ENCODE measurements at places on chromosomes 1 and 21.

GRCh38 chr1:202579806-202580205 is 130.4 kb downstream of the SYT2 start:
- no peaks in the 10 kb centered on the region for H3K27me3 ChIP-seq
- H3K36me3 ChIP-seq: peaks cover 15% of the 10 kb centered on the region
- no peak overlapping the region for H3K4me3 ChIP-seq
- DNase-seq: no peak
- H3K27ac ChIP-seq: no peak overlapping the region

DNA sequence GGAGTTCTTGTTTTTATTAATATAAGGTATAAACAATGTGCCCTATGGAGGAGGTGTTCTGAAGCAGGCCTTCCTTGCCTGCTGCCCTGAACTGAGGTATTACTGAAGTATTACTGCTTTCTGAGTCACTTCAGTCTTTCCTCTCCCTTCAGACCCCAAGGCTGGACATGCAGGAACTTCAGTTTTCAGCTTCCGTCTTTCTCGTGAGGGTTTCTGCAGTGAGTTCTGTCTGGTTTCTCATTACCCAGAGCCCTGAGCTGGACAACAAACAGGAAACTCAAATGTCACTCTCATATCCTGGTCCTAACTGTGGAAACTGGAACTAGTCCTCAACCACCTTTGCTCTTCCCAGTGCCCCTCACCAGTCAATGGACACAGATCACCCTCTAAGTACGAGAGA is 46.8 kb downstream of the ELAVL4 start:
- no peaks in the 10 kb centered on the region for H3K27me3 ChIP-seq
- no peak overlapping the region for H3K27ac ChIP-seq
- no peaks in the 10 kb centered on the region for H3K36me3 ChIP-seq
- no peak overlapping the region for H3K4me3 ChIP-seq

DNA sequence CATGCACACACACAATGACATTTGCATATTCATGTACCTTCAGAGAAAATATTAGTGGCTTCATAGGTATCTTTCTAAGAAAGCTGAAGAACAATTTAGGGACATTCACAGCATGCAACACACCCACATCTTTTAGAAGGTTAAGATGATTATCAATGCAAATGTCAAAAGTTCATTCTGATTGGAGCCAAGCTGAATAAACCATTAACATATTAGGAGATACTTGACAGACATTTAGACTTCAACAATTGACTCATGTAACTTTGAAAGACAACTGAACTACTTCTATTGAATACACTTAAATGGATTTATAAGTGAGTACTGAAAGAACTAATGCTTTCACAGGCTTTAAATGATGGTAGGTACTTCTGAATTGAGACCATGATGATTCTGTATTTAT is 111.1 kb downstream of the LHX8 start:
- H3K27me3 ChIP-seq: no peaks in the 10 kb centered on the region
- H3K4me1 ChIP-seq: no peaks in the 10 kb centered on the region
- H3K36me3 ChIP-seq: no peaks in the 10 kb centered on the region
- no peak overlapping the region for H3K4me3 ChIP-seq
- no peak for DNase-seq
- no peak overlapping the region for H3K27ac ChIP-seq

- no peaks in the 10 kb centered on the region for H3K27me3 ChIP-seq
- no peak overlapping the region for H3K4me3 ChIP-seq
- no peaks in the 10 kb centered on the region for H3K4me1 ChIP-seq
- no peak overlapping the region for H3K27ac ChIP-seq
- no peak for DNase-seq
- no peaks in the 10 kb centered on the region for H3K36me3 ChIP-seq
Observed at GRCh38 chr1:13450204-13450603, 40.0 kb downstream of the PRAMEF20 start.

DNA sequence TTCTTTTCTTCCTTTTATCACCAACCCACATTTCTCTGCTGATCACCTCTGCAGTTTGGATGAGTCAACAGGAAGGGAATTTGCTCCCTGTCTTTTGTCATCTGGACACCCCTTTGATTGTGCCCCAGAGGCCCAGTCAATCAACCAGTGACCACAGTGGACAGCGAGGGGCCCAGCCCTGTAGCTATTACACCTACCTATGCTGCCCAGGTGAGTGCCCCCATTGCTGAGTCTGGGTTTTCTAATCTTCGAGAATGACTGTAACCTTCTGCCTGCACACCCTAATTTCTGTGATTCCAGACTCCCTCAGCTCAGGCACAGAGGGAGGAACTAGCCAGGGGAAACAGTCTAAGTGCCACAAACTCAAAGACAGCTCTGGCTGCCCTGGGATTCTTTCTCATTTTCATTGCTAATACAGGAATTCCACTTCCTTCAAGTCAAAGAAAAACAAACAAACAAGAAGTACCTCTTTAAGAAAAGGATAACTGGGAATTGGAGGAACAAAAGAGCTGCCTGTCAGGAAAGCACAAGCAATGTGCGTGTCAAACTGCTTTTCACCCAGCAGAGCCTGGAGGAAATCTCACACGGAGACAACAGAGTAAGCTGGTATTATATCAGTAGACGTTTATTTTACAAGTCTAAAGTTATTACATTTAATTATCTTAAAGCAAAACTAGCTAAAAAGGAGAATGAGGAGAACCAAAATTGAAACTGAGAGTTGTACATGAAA is 311.1 kb downstream of the AJAP1 start:
- no peaks in the 10 kb centered on the region for H3K36me3 ChIP-seq
- no peak overlapping the region for H3K27ac ChIP-seq
- no peaks in the 10 kb centered on the region for H3K4me1 ChIP-seq
- no peak overlapping the region for H3K4me3 ChIP-seq
- no peaks in the 10 kb centered on the region for H3K27me3 ChIP-seq

- H3K27ac ChIP-seq: no peak overlapping the region
- H3K27me3 ChIP-seq: no peaks in the 10 kb centered on the region
- no peaks in the 10 kb centered on the region for H3K4me1 ChIP-seq
- DNase-seq: no peak
Observed at GRCh38 chr1:238052496-238053266, 162.0 kb upstream of the ZP4 start.

DNA sequence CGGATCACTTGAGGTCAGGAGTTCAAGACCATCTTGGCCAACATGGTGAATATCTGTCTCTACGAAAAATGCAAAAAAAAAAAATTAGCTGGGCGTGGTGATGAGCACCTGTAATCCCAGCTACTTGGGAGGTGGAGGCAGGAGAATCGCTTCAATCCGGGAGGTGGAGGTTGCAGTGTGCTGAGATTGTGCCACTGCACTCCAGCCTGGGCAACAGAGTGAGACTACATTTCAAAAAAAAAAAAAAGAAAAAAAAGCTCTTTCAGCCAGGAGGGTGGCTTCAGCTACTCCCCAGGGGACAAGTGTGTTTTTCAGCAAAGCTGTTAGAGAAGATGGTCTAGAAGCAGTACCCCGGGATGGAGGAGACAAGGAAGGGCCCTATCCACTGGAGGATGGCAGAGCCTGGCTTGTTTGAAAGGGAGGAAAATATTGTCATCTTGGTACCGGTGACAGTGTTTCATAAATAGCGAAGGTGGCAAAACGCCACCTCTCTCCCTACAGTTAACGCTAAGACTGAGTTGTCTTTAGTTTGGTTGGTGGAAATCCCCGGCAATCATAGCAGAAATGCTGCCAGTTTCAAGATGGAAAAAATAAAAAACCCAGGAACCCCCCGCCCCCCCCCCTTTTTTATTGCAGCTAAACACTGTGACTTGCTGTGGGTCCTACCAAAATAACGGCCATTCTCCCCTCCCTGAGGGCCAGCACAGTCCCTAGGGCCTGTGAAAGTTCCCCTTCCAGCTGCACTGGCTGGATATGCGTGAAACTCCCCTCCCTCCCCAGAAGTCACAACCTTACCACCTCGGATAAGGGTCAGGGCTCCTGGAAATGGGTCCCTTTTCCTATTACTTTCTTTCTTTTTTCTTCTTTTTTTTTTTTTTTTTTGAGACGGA is 3.5 kb downstream of the PIK3CD start:
- H3K4me3 ChIP-seq: peak overlapping the region; percentile 90
- peak; percentile 23 for DNase-seq
- peaks cover 72% of the 10 kb centered on the region for H3K4me1 ChIP-seq
- H3K27ac ChIP-seq: peak overlapping the region; percentile 82
- H3K36me3 ChIP-seq: peaks cover 9% of the 10 kb centered on the region
